ENCODE measurements at places on chromosomes 1 and 21.

DNA sequence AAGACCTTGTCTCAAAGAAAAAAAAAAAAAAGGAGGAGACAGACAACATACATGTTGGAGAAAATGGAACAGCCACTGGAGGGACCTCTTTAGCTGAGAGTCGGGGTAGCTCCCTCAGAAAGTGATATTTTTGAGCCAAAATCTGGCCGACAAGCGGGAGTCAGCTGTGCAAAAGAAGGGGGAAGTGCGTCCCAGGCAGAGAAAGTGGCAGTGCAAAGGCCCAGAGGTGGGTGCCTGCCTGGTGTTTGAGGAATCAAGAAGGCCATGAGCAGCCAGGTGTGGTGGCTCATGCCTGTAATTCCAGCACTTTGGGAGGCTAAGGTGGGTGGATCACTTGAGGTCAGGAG, 6.1 kb upstream of the CROCC start:
- DNase-seq, result no peak

GRCh38 chr1:209675565-209676154, 448 bp downstream of the G0S2 start:
- DNase-seq, result no peak

GRCh38 chr1:245375789-245376460, 221.1 kb downstream of the KIF26B start:
- DNase-seq, result no peak

DNA sequence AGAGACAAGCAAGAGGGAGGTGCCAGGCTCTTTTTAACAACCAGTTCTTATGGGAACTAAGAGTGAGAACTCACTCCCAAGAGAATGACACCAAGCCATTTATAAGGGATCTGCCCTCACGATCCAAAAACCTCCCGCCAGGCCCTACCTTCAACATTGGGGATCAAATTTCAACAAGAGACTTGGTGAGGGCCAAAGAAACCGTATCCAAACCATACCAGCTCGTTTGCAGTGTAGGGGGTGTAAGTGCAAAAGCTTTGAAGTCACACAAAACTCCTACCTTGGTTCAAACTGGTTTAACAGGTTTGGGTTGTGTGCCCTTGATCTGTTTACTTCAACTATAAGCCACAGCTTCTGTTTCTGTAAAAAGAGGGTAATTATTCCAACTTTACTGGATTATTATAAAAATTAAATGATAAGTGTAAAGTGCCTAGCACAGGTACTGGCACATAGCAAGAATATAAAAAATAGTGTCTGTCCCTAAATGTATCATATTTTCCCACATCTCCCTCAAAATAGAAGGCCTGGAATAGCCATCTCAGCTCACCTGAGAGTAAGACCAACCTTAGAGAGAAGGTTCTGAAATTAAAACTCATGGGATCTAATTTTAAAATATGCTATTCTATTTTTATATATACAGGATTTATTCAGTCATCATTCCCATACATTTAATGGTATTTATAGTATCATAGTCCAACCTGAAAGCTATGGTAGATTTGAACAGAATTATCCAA, 7.0 kb upstream of the USP25 start:
- DNase-seq, result no peak

DNA sequence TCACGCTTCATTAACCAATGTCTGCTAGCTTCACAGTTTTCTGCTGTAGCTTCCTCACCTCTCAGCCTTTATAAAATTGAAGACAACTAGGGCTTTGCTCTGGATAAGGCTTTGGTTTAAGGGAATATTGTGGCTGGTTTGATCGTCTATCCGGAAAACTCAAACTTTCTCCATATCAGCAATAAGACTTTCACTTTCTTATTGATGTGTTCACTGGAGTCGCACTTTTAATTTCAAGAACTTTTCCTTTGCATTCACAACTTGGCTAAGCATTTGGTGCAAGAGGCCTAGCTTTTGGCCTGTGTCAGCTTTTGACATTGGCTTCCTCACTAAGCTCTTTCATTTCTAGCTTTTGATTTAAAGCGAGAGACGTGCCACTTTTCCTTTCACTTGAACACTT, 12.9 kb downstream of the COA6 start:
- no peak for DNase-seq

- no peak for DNase-seq
Observed at GRCh38 chr1:219990782-219991510, 55.4 kb downstream of the EPRS1 start.

DNA sequence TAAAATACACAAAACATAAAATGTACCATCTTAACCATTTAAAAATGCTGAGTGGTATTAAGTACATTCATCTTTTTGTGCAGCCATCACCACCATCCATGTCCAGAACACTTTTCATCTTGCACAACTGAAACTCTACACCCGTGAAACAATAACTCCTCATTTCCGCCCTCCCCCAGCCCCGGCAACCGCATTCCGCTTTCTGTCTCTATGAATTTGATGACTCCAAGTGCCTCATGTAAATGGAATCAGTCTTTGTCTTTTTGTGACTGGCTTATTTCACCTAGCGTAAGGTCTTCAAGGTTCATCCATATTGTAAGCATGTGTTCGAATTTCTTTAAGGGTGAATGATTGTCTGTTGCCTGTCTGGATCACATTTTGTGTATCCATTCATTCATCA, 37.2 kb downstream of the SCCPDH start:
- no peak for DNase-seq

DNA sequence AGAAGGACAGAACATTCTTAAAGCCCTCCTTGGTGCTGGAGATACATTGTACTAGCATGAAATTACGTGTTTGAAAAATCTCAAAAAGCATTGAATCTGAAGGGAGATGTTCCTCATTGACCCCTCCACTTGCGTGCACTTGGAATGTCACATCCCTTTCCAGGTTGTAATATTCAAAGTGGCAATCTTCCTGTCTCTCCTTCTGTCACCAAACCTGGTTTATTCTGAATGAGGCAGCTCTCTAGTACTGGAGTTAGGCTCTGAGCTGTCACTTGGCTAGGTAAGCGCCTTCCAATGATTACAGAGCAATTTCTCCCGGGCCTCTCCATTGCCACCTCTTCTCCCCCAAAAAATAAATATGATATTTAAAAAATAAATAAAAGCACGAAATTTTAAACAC, 855 bp downstream of the DSCAM start:
- DNase-seq, result no peak

DNA sequence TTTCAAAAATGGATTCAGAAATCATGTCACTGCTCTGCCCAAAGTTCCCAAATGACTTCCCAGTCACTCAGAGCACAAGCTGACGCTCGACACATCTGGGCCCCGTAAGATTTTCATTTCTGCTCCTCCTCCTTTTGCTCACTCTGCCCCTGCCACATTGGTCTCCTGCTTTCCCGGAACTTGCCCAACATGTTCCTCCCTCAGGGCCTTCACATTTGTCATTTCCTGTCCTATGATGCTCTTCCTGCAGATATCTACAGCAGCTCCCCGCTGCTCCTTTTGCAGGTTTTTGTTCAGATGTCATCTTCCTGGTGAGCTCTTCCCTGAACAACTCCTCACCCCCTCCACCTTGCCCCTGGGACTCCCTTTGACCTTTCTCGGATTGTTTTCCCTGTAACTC, 58.5 kb upstream of the IVNS1ABP start:
- no peak for DNase-seq

DNA sequence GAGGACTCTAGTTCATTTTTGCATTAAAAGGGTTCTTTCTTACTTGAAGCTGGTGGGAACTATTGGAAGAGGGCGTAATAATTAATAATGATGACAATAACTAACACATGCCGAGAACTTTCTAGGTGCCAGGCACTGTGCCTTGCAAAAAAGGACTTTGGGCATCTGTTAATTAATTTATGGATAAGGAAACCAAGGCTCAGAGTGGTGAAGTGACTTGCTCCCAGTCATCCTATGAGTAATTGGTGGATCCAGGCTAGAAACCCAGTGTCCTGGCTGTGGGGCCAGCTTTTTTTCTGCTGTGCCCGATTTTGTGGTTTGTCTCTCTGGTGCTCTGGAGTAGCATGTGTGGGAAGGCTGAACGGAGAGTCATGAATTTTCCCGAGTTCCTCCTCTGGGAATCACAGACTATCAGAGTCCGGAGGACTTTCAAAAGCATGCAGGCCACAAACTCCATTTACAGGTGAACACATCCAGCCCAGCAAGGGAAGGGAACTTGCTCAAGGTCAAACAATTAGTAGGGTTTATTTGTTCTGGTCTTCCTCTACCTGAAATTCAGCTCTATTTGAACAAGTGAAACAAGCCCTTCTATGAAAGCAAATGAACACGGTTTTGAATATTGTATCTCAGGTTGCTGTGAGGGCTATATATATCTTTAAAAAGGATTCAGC, 23.4 kb downstream of the ROR1 start:
- DNase-seq, result no peak

GRCh38 chr1:234094172-234094571, 189.7 kb downstream of the SLC35F3 start:
- DNase-seq, result no peak

DNA sequence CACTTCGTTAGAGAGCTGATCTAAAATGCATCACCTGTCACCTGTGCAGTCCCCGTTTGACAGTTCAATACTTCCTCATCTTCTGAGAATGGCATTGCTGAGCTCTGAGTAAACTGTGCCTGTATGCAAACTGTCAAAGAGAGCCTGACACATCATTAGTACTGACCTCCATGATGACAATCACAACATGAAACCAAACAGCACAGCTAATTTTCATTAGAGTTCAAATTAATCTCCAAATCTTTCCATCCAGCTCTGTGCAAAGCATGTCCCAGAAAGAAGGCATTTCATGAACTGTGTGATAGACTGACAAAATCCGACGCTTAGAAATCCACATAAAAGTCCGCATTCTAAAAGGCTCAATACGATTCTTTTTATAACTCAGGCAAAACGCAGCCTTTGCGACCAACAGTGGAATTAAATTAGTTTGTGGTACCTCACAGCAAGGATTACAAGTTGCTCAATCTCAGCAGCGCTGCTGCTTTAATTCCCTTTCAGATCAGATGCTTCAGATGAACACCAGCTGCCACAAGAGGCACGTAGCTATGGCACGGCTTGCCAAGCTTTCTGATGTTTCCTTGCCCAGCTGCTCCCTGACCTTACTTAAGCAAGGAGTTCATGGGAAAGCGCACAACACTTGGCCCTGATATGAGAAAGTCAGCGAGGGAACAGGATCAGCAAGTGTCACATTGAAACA, 765.5 kb upstream of the PRMT6 start:
- no peak for DNase-seq

GRCh38 chr1:169041366-169041765, 65.1 kb upstream of the ATP1B1 start:
- DNase-seq, result no peak

DNA sequence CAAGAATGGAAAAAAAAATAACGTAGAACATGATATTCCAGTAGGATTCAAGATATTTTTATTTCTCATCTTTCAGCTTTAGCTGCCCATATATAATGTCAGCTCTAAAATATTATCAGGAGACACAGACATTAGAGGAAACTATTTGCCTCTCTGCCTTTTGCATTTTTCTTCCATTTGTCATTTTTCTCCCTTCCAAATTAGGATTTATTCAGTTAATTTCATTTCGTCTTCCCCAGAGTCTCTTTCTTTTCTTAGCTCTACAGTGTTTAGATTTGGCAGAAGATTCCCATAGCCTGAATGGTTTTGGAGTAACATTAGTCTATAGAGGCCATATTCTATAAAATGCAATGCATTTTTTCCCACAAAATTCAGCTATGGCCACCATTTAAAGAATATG, 5.1 kb upstream of the ENAH start:
- DNase-seq, result no peak

DNA sequence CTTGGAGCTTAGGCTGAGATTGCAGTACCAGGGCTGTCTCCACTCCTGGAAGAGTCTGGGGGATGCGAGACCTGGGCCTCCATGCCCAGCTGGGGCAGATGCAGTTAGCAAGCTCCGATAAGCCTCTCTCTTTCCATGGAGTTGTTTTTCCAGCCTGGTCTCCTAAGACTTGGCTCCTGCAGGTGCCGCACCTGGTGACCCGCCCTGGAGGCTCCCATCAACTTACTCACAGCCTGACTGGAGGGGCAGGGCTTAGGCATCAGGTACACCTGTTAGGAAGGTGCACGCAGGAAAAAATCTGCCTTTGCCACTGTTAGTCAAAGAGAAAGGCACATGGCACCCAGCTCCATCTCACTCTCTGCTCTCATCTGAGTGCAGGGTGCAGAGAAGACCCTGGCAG, 198.1 kb upstream of the TMEM51 start:
- no peak for DNase-seq

- DNase-seq, result no peak
Observed at GRCh38 chr21:34762786-34763185, 94.0 kb downstream of the CLIC6 start.

GRCh38 chr1:47808612-47809011, 188.6 kb downstream of the TRABD2B start:
- DNase-seq, result no peak

DNA sequence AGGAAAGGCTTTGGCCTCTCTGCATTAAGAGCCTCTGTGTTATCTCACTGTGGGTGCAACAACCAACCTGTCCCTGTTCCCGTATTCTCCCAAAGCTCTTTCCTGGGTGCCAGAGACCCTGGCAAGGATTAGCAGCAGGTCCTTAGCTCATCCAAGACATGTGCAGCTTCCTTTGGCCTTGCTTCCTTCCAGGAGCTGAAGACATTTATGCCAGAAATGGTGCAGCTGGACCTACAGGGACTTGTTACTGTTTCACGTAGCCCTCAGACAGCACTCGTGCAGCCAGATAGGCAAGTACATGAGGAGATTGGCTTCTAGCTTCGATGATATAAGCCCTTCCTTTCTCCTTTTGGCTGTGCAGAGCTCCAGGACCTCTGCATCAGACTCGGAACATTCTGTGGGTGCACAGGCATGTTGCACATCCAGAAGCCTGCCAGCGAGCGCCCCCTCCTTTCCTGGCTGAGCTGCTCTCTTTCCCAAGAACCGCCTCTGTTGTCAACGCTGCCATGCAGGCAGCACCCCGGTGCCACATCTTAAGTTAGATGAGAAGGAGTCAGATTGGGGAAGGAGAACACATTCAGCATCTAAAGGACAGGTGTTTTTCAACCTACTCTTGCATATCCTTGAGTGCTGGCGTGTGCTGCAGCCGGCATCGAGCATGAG, 284.5 kb upstream of the PLXNA2 start:
- DNase-seq, result no peak

- DNase-seq, result no peak
Observed at GRCh38 chr1:13828454-13829151, 128.6 kb downstream of the PRDM2 start.

- DNase-seq, result no peak
Observed at GRCh38 chr1:19700079-19700777, 35.6 kb downstream of the HTR6 start.

DNA sequence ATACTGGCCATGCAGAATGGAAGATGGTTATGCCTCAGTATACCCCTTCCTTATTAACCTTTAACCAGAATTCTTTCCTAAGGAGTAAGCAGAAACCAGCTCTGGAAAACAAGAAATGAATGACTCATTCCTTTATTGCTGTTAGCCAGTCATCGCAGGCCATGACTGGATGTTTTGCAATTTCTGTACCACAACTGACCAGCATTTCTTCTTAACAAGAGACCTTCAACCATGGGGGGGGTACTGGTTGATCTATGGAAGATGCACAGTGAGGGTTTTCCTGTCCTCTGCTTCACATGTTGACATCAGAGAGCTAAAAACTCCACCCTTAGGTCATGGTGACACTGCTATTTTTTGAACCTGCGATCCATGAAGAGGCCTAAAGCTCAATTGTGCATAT, 28.0 kb upstream of the RNF2 start:
- DNase-seq, result no peak
